CD4-positive, alpha-beta T cell (primary cell): ENCODE measurements at places on chromosomes 1 and 21. TPM values are rescaled to one million over a fixed set of nuclear protein-coding genes. Genes with fewer than 3 reads are reported as not detected.

Gene SPATA1
- 0.61 TPM for total RNA-seq

Gene ORC1
- 1.3 TPM for total RNA-seq

Gene TTC22
- total RNA-seq, result 4.5 TPM

- H3K4me1 ChIP-seq, result no peaks in the 10 kb centered on the region
- no peak overlapping the region for H3K4me3 ChIP-seq
- no peak overlapping the region for H3K27ac ChIP-seq
- no peaks in the 10 kb centered on the region for H3K27me3 ChIP-seq
- no peaks in the 10 kb centered on the region for H3K36me3 ChIP-seq
- DNase-seq, result no peak
Observed at GRCh38 chr1:109338608-109339007, 31.8 kb upstream of the MYBPHL start.

GRCh38 chr1:1101503-1101902 lies 14.4 kb downstream of the C1orf159 start:
- H3K4me3 ChIP-seq, result no peak overlapping the region
- no peak for DNase-seq
- H3K27me3 ChIP-seq, result no peaks in the 10 kb centered on the region
